Stimulated activated CD4-positive, alpha-beta T cell treated with anti-CD3 and anti-CD28 coated beads, Interleukin-15, amount 100 ng/mL, for 24 hours (primary cell): ENCODE measurements at places on chromosomes 6 and 20.

DNA sequence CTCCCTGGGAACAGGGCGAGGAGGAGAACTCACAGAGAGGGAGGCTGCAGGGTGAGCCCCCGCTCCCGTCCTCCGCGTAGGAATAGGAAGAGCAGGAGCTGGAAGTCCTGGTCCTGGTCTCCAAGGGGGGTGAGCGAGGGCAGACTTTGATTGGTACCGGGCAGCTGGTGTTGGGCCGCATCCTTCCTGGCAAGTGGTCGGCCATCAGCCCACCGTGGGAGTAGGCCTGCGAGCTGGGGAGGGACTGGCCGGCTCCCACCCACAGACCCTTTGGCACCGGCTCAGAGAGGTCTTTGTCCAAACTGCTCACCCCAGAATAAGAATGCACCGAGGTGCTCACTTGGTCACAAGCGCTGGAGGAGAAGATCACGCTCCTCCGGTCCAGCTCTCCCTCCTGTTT lies 56.2 kb downstream of the GJA10 start:
- DNase-seq: no peak

- no peak for DNase-seq
These were observed 171.6 kb upstream of the ZNF184 start for GRCh38 chr6:27644528-27644927.

DNA sequence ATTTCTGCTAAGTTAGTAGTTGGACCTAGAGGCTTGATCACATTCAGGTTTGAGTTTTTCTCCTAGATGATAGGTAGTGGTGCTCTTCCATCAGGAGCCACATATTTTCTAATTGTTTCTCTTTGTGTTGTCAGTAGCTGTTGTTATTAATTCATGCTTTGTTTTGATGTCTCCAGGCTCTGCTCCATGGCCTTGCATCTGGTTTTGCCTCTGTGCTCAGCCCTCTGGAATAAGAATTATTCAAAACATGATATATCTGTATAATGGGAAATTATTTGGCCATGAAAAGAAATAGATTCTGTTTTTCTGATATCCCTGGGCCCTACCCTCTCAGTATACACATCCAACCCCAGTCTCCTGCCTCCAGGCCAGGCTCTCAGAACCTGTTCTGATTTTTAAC lies 184.8 kb downstream of the CDC5L start:
- no peak for DNase-seq

DNA sequence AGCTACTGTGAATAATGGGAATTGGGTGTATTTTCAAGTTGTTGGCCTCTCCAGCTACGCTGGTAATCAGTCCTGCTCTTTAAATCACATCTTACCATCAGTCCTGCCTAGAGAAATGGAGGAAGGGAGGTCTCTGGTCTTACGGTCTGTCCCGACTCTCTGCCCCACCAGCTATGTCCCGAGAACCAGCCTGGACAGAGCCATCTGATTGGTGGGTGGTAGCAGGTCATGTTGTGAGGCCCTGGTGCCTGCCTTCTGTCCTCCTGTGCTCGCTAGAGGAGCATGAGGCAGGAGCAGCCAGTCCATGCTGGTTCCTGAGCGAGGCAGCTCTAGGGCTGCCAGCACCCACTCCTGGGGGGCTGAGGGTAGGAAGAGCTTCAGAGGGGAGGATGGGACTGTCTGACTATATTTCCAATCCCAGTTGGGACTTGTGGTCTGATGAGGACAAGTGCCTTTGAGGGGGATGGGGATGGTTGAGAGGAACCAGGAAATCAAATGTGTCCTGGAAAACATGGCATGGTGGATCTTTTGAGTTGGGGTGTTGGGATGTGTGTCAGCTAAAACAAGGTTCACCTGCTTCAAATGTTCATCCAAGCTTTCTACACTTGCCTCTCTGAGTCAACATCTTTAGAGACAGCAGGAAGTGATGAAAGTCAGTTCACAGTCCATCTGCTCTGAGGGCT lies 33.0 kb downstream of the SYNJ2 start:
- no peak for DNase-seq

DNA sequence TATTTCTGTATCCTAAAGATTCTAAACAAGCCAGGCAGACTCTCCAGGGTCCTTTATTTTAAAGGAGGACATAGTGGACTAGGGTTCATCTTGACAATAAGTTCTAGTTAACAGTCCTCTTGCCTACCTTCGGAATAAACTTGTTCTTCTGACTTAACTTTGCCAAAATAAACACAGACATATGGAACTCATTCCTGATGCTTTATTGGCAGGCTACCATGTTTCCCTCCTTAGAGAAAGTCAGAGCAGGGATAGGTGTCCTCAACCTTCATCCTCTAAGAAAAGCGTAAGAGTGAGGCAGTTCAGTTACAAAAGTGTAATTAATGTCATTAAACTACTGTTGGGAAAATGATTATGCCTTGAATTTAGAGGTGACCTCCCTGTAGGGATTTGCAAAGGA lies 46.9 kb upstream of the NRSN1 start:
- DNase-seq: no peak

GRCh38 chr6:108768792-108769524 lies 79.3 kb upstream of the ARMC2 start:
- no peak for DNase-seq
